ENCODE measurements at places on chromosomes 12 and 14.

DNA sequence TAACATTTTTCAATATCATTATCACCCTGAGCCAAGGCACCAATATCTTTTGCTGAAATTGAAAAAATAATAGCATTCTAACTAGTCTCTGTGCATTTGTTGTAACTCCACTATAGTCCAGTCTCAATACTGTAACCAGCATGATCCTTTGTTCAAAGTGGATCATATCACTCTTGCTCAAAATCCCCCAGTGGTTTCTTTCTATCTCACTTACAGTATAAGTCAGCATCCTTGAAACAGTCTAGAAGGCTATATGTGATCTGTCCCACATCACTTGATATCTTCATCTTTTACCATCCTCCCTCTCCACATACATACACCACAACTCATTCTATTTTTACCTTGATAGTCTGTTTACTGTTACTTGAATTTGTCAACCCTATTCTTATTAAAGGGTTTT lies 435.7 kb downstream of the CCER1 start:
- no peak for DNase-seq

DNA sequence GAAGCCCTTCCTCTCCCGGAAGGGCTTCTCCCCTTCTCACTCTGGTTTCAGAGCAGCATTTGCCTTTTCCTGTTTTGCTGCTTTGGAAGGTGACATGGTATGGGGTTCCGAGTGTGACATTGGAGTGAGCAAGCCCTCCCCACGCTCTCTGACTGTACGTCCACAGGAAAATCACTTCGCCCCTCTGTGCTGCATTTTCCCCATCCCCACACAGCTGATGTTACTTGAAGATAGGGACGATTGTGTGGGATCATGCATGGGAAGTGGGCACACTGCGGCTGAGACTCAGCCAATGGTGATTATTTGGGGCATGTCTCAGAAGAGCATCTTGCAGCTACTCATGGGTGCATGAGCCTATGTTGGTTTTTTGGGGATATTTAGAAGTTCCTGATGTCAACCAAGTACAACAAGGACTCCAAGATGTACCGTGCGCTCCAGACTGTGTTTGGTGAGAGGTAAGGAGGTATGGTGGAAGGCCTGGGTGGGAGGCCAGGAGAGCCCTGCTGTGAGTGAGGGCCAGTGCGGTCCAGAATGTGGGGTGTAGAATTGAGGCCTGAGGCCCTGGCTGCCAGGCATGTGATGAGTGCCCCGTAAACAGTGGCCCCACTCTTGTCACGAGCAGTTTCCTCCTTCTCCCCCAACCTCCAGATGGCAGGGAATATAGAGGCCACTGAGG lies 15.1 kb downstream of the CYP46A1 start:
- no peak for DNase-seq

DNA sequence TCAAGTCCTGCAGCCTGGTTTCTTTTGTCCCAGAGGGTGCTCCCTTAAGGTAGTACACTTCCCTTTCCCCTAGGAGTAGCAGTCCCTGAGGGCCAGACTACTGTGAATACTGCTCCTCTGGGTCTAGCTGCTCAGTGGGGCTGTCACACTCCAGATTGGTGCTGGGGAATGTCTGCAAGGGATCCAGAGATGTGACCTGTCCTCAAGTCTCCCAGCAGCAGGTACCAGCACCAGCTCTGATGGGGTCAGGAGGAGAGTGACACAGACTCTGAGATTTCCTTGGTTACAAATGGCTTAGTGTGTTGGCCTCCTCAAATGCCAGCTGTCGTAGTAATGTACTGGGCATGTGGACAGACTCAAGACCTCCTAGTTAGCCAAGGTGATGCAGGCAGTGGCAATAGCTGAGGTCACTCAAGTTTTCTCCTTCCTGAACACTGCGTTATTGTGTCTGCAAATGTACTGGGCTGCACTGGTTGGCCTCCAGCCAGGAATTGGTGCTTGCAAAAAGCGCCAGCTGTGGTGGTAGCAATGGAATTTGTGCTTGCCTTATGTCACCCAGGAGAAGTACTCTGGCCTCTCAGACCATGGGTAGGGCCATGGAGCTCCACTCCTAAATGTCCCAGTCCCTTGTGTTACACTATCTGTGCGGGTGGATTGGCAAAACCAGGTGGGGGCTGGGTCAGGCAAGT lies 36.4 kb upstream of the AEBP2 start:
- DNase-seq = no peak

- peak; percentile 96 for DNase-seq
Observed at GRCh38 chr12:54411391-54412241, 7.5 kb downstream of the ITGA5 start.

- no peak for DNase-seq
Observed at GRCh38 chr14:104795781-104796686, 486 bp upstream of the AKT1 start.

- no peak for DNase-seq
Observed at GRCh38 chr14:105146976-105147635, 21.5 kb downstream of the JAG2 start.

DNA sequence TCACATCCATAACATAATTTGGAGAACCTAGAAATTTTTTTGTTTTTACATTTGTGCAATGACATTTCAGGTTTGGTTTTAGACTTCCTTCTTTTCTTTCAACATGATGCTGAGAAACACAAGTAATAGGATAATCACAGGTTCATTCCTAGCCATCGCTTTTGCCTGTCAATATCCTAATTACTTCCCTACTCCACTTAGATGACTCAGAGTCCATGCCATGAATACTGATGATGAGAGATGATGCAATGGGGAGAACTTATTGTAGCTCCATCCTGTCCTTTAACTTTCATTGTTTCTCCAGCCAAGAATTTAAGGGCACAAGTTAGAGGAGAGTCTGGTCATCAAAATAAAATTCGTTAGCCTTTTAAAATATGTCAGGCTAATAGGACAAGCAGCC lies 101.3 kb downstream of the PTPRO start:
- DNase-seq = peak; percentile 34

DNA sequence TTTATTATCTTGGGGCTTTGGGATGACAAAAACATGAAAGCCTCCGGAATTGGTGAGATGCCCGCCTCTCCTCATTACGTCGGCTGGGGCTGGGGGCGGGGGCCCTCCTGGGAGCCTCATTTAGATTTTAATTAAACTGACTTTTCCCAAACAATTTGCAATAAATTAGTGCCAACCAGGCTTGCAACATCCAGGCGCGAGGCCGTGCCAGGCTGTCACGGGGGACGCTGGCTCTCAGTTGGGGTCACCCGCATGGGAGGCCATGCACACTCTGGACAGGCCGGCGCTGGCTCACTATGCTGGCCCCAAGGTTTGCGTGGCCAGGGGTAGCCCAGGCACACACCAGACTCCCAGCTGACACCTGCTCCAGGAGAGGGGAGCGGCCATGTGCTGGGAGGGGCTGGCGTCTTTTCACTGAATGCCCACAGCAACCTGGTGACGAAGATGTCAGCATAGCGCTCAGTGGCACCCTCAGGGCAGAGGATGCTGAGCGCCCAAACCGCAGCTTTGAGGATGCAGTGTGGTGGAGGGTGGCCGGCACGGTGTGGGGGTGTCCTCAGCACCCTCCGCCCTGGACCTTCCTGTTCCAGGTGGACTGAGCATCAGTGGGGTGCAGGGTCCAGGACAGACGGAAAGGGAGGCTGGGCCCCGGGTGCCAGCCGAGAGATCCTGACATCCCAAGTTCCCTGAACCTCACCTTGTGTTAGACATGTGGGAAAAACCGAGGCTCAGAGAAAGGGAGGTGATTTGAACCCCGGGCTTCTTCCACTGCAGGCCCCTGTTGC lies 190.8 kb upstream of the C14orf180 start:
- DNase-seq = no peak

DNA sequence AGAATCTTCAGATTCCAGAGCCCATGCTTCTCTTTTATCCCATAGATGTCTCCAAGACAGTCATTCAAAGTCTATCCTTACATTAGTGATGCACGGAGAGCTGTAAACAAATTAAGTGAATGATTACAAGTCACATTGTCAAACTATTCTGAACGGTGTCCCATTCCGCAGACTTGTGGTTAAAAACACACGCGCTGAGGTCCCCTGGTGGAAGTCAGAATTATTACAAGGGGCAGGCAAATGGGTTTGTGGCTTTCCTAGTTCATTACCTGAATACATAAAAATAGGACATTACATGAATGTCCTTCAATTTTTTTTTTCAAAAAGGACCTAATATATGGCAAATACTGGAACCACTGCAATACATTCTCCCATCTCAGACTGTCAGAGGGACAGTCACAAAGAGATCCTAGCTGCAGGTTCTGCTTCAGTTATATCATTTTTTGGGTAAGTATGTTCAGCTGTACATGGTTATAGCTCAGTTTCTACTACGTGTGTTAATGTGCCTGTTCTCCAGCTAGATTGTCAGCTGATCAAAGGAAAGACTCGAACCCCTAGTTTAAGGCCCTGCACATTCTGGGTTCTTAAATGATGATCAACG lies 53.1 kb upstream of the STON2 start:
- peak; percentile 38 for DNase-seq

GRCh38 chr12:10554228-10554755 lies 48.6 kb downstream of the EIF2S3B start:
- DNase-seq = no peak

DNA sequence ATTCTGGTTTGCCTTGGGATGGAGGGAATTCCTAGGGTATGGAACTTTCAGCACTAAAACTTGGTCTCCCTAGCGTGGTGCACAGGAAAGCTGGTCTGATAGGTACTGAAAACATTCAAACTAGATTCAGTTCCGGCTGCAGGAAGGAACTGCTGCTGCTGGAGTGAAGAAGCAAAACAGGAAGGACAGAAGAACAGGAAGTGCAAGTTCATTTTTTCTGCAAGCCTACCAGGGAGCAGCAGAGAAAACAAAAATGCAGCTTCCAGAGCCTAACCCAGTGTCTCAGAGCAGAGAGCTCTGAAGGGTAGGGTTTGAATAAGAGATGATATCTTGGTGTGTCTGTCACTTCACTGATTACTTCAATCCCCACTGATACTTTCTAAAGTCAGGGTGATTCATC lies 165.2 kb downstream of the VRK1 start:
- no peak for DNase-seq
